ENCODE measurements at places on chromosomes 6 and 20.

DNA sequence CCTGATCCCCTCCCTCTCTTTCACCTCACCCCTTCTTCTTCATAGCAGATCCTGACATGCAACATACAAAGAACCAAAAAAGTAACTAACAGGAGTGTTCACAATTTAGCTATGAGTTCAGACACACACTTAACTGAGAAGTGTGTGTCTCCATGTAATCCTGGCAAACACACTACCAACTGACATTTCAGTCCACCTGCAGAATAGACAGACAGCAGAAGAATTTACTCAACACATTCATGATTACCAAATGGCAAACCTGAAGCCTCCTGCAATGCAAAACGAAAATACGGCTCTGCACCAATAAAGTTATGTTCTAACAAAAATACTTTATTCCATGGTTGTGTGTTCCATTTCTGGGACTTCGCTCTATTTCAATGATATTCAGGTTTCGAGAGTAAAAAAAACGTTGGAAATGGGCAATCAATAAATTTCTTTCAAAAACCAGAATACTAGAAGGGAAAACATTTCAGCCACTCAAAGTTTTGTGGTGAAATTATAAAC, 2.6 kb downstream of the BACH2 start:
- DNase-seq = no peak

- DNase-seq = no peak
These were observed 26.5 kb upstream of the ZBTB22 start for GRCh38 chr6:33343953-33344611.

GRCh38 chr6:118952683-118953082, 17.7 kb upstream of the MCM9 start:
- no peak for DNase-seq

DNA sequence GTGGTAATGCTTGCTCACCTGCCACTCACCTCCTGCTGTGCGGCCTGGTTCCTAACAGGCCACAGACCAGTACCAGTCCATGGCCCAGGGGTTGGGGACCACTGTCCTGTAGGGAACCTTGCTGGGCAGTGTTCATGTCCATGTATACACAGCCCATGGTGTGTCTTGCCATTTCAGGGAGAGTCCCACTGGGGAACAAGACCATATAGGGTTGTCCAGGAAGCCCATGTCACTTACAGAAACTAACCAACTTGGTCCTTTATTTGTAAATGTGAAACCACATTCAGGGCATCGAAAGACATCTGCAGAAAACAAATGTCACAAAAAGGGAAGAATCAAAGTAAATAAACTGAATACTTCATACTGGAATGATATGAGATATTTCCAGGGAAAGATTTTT, 179.1 kb downstream of the NFATC2 start:
- DNase-seq = no peak

DNA sequence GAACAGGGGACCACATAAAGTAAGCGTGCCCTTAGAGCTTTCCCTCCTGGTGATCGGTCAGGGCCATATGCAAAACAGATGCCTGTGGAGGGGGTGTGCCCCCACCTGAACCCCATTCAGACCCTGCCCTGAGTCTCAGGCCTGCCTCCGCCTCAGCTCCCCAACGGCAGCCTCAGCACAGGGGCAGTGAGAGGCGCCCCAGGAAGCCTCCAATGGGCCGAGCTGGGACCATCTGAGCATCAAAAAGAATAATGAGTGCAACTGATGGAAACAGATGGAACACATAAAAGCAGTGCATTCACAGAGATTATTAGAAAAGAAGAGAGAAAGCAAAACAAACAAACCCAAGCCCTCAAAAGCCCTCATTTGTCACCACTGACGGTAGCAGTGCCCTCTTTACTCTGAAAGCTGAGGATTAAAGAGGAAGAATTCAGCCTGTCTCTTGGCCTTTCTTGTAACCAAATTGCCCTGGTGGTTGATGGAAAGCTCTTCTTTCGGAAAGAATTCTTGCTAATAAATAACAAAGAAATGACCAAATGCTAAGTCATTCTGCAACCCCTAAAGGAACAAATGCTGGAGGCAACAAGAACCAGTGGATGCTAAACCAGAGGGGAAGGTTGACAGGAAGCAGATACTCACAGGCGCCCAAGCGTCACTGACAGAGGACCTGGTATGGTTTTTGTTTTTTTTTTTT, 6.8 kb downstream of the ADISSP start:
- no peak for DNase-seq

DNA sequence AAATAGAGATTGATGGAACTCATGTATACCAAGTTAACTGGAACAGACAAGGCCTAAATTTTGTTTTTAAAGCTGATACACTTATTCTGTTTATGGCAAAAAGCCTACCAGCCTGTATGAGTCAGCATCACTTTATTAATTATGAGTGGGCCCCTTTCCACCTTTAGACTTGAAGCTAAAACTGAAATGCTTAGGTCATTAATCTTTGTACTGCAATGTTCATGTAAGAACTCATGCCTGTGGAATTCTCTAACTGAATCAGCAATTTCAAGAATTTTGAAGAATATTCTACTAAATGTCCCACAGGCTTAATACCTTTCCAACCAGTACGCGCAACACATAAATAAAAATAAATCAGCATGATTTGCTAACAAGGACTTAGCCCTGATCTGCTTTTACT, 140.2 kb upstream of the PHACTR1 start:
- DNase-seq = no peak

GRCh38 chr6:4224067-4224978, 88.9 kb upstream of the ECI2 start:
- no peak for DNase-seq

DNA sequence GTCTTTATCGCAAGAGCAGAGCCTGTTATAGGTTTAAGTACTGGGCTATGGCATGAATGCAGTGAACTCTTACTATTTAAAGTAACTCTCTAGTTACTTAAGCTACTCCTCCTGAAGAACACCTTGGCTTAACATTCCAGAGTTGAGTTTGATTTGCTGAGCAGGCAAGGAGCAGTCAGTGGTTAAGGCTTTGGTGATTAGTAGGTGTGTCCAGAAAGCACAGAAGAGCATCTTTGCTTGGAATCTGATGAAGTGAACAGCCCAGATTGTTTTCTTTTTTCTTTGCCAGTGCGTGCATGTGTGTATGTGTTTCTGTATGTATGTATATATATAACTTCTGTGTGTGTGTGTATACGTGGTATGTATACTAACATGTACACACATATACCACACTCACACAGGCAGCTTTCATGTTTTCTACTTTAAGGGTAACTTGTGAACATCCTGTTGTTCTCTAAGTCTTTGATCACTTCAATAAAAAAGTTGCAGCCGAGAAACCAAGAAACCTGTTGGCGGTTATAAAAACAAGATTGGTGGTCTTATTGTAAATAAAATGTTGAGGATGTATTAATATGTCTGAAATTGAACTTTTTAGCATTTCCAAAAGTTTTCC, 56.2 kb upstream of the TULP4 start:
- no peak for DNase-seq

GRCh38 chr20:14336686-14337085, 726 bp downstream of the FLRT3 start:
- DNase-seq = no peak

DNA sequence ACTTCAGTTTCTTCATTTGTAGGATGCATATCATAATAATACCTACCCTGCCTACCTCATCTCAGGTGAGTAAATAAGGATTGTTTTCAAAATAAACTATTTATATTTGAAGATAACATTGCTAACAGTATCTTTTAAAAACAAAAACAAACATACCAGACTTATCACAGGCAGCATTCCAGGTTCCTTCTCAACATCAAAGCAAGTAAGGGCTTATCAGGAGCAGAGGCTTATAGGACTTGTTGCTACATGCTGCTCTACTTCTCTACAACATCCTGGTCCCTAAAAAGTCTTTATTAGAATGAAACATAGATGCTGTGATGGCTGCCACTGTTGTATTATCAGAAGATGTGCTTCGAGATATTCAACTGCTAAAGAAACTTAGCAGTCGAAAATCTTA, 149.2 kb upstream of the PRDM1 start:
- no peak for DNase-seq

DNA sequence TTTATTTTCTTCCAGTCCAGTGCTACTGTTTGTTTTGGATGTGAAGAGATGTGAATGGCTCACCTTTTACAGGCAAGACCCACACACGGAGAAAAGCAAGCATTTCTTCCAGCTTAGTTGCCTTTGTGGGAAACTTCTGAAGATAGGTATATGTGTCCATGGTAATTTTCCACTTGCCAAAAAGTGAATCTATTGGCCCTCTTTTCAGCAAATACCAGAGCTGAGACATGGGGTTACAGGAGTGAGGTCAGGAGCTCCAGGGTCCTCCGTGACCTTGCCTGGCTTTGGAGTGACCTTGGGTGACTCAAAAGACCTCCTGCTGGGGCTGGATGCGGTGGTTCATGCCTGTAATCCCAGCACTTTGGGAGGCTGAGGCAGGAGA, 166.7 kb downstream of the SCML4 start:
- DNase-seq = no peak

DNA sequence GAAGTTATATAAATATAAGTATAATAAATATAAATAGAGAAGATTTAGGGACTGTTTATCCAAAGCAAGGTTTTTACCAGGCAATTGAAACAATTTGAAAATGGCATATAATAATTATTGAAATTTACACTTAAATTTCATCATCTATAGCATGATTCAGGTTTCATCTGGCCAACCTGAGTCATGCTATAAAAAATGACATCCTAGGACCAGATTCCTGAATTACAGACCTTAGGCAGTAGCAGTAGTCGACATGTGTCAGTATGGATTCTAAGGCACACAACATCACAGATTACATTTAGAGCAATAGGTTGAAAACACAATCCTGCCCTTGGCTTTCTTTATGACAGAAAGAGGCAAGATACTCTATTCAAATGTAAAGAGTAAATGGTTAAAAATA, 592.3 kb downstream of the PHF3 start:
- DNase-seq = no peak

DNA sequence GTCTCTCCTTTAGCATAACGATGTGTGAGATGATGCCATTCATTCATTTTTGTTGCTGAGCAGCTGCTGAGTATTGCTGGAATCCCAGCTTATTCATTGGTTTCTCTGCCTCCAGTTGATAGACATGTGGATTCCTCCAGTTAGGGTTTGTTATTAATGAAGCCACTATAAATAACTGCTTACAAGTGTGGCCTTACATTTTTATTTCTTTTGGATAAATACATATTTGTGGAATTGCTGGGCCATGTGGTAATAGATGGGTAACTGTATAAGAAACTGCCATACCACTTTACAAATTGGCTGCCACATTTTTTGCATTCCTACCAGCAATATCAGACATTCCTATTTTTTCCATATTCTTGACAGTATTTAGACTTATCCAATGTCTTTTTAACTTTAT, 2.6 kb upstream of the HLA-B start:
- no peak for DNase-seq

DNA sequence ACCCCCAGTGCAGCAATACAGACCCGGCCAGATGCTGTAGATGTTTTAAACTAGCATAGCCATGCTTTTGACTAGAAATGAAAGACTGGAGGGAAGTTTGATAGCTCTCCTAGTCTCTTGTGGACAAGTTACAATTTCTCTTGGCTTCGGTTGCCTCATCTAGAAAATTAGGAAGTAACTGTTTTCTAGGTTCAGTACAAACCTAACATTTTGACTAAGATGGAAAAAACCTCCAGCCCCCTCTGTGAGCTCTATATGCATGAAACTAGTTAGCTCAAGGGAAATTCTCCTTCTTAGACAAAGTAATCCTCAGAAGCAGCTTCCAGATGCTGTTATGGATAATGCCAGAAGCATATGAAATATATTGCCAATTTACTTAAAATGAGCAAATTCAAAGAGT, 86.6 kb downstream of the RNF144B start:
- DNase-seq = no peak

DNA sequence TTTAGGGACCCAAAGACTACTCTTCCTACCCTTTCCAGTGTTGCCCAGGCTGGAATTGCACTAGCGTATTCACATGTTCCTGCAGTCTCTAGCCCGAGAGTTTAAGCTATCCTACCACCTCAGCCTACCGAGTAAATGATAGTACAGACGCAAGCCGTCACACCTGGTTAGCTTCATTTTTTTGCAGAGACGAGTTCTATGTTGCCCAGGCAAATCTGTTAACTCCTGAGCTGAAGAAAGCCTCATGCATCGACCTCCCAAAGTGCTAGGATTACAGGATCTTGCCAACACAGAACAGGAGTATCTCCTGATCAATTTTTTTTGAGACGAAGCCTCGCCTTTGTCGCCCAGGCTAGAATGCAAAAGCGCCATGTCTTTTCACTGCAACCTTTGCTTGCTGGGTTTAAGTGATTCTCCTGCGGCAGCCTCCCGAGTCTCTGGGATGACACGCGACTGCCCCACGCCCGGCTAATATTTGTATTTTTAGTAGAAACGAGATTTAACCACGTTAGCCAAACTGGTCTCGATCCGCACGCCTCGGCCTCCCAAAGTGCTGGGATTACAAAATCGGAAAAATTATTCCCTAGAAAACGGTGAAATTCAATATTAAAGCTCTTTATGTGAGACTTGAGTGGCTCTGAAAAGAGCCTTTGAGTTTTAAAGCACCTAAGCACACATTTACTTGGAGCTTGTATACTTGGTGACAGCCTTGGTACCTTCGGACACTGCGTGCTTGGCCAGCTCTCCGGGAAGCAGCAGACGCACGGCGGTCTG, 128.5 kb downstream of the HFE start:
- DNase-seq = no peak

DNA sequence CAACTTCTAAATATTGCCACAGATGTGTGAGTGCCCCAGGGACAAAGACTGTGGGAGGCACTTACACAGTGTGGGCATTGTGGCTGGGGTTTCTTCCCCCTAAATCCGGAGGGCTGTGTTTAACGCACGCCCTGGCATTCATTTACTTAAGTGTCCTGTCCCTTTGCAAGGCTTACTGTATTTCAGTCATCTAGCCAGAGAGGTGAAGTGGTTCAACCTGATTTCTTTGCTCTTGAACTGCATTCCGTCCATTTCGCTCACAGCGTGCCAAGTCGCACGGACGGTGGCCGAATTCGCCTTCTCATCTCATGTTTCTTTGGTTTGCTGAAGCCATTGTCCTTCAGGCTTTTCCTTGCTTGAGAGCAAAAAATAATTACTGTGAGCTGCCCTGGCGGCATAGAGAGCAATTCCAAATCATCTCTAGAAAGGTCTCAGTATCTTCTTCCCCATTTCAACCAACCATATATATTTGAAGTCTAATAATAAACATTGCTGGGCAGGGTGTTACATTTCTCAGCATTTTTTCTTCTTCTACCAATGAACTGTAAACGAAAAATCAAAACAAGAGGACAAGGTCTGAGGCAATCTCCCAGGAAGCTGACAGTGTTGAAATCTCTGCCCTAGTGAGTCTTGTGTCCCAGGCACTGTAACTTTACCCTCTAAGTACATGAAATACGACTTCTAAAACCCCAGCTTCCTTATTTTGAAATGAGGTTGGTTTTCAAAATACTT, 16.9 kb downstream of the SYTL3 start:
- DNase-seq = no peak
